ENCODE measurements at places on chromosomes 11 and 22. TPM values are rescaled to one million over a fixed set of nuclear protein-coding genes. Genes with fewer than 3 reads are reported as not detected.
A peak's percentile ranks its signal among the peaks of the same experiment; 100 is the strongest.

GRCh38 chr22:27386186-27386585, 415.4 kb downstream of the MN1 start:
- DNase-seq: no peak

DNA sequence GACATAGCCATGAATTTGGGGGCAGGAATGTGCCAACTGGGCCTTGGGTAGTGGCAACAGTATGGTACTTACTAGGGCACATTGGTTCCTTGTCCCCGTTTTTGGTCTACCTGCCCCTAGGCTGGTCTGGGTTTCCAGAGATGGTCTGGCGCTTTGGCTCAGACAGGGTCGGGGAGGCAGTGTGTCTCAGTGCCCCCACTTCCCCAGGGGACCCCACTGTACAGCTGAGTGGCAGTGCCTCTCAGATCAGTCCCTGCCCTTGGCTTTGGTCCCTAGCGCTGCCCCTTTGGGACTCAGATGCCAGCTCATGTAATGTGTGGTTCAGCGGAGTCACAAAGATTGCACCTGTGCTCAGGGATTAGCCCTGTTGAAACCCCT, 3.3 kb downstream of the RIC8A start:
- no peak for DNase-seq

GRCh38 chr11:27904358-27905055, 203.4 kb downstream of the KIF18A start:
- no peak for DNase-seq

DNA sequence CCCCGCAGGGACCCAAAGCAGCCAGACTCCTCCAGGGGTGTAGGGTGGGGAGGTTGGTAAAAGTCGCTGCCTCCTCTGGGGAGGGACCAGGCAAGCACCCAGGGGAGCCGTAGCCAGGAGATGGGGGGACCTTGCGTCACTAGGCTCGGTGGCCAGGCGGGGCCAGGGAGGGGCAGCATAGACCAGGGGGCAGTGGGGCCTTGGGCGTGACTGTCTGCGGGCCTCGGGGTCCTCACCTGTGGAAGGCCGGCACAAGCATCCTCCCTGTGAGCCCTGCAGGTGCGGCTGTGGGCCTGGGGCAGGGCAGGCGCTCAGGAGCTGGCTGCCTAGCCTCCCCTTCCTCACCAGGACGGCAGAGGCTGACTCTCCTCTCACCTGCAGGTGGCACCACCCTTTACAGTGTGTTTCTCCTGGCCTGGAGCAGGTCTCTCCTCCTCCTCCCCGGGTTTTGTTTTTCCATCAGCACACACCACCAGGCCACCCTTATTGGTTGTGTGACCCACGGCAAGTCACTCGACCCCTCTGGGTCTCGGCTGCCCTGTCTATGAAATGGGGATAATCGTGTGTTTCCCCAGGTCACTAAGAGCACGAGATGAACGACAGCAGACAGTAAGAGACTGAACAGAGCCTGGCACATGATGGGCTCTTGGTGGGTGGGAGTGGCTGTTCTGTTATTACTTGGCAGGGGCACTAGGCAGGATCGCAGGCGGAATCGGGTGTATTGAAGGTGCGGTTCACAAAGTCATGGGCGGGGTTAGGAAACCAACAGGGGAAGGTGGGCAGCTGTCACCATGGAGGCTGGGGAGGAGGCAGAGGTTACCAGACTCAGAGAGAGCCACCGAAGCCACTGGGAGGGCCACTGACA, 52.7 kb downstream of the FLRT1 start:
- DNase-seq: no peak

- no peak for DNase-seq
Measured at GRCh38 chr22:37206841-37207821, 5.1 kb downstream of the SSTR3 start.

GRCh38 chr11:129090056-129090455, 102.1 kb downstream of the ARHGAP32 start:
- no peak for DNase-seq

- DNase-seq: no peak
Measured at GRCh38 chr11:96026310-96026709, 102.4 kb upstream of the MTMR2 start.

DNA sequence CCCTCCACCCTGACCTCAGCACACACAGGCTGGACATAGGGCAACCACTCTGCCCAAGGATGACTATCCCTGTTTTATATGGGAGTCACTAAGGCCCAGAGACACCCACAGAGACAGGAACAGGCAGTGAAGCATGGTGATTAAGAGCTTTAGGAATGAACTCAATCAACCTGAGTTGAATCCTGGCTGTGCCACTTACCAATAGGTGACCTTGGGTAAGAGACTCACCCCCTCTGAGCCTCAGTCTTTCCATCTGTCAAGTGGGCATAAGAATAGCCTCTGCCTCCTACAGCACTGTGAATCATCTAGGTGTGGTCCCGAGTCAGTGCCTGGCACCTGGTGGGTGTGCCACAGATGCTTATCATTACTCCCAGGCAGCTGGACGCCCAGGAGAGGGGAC, 6.8 kb downstream of the CRYBB1 start:
- no peak for DNase-seq

GRCh38 chr22:30167296-30167695, 79.3 kb downstream of the LIF start:
- DNase-seq: no peak

DNA sequence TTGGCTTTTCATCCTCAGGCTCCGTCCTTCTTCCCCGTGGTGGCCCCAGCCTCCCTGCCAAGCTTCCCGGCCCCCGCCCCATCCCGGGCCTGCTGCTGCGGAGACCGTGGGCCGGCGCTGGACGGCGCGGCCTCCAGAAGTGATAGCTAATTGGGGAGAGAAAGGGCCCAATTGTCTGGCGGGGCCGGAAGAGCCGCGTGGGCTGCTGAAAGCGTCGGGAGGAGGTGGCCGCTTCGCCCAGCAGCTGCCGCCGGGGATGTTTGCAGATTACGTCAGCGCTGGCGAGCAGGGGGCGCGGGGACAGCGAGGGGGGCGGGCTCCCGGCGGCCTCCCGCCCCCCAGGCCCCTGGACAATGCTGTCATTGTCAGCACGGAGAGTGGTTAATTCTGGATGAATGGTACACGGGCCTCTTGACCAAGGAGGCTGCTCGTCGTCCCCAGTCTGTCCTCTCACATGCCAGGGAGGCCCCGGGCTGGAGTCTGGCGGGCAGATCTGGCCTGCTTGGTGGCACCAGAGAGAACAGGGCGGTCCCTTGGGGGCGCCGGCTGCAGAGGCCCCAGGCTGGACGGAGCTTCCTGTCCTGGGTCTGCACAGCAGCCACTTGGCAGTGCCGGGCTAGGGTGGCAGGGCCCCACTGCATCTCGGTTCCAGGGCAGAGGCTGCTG, 1.6 kb downstream of the SMIM38 start:
- peak; percentile 17 for DNase-seq

- no peak for DNase-seq
Measured at GRCh38 chr11:17855531-17856290, 121.1 kb downstream of the KCNC1 start.

DNA sequence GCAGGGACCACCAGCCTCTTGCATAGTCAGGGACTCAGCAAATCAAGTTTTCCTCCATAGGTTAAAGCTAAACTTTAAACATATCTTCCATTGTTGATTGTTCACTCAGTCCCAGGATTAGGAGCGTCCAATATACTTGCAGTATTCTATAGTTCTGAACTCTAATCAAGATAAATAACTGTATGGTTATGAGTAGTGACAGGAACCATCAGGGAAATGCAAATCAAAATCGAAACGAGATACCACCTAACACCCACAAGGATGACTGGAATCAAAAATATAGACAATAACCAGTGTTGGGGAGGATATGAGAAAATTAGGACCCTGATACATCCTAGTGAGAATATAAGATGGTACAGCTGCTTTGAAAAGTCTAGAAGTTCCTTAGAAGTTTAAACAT, 190.0 kb downstream of the ETS1 start:
- no peak for DNase-seq

The VSIG10L2 gene
- total RNA-seq: not detected

The LRRC56 gene
- 5.4 TPM for total RNA-seq

The LRRC55 gene
- total RNA-seq: 0.12 TPM

The TMEM132A gene
- total RNA-seq: 261 TPM

The HTR3B gene
- not detected for total RNA-seq

The SCUBE2 gene
- total RNA-seq: 1.2 TPM

All from progenitor cell of endocrine pancreas (in vitro differentiated cells).